ENCODE measurements at places on chromosomes 16 and 17.

- no peak for DNase-seq
Observed at GRCh38 chr16:28218109-28218508, 6.3 kb upstream of the XPO6 start.

DNA sequence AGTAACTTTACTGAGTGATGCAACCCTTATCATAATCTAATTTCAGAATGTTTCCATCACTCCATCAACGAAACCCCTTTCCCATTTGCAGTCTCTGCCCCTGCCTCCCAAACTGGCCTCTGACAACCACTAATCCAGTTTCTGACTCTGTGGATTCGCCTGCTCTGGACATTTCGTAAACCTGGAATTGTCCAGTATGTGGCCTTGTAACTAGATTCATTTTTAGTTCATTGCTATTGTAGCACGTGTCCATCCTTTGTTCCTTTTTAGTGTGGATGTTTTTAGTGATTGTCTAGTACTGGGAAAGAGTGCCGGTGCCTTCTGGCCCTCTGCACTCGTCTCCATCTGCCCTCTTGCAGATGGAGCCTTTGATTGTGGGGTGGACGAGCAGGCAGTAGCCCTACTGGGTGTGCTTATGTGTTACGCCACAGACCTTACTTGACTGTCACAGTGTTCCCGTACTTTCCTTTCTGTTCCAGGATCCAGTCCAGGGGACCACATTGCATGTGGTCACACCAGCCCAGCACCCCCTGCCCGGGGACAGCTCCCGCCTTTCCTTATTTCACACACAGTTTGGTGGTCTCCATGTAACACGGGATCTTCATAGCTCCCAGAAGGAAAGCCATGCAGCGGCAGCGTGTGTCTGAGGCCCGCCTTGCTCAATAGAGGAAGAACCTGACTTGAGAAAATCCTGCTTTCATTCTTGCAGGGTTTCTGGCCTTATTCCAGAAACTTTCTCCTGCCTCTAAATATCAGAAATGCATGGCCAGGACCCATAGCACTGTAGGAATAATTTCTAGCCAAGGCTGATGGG is 8.8 kb downstream of the KIAA0513 start:
- DNase-seq, result no peak

DNA sequence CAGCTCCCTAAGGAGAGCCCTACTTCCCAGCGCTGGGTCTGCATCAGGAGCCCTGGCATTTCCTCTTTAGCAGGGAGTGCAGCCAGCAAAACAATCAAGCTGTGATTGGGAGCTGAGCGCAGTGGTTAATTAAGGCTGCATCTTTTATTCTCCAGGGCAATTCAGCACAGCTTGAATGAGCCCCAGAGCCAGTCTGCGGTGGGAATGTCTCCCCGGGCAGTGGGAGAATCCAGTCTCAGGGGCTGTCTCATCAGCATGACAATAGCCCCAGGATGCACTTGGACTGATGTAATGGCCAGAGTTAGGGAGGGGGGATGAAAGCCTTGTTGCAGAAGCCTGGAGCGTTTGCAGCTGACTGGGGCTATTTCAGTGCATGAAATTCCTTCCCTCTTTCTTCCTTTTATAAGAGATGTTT is 292.6 kb upstream of the SOX9 start:
- DNase-seq, result peak; percentile 97

- DNase-seq, result no peak
Observed at GRCh38 chr17:35129973-35130351, 8.5 kb downstream of the FNDC8 start.

DNA sequence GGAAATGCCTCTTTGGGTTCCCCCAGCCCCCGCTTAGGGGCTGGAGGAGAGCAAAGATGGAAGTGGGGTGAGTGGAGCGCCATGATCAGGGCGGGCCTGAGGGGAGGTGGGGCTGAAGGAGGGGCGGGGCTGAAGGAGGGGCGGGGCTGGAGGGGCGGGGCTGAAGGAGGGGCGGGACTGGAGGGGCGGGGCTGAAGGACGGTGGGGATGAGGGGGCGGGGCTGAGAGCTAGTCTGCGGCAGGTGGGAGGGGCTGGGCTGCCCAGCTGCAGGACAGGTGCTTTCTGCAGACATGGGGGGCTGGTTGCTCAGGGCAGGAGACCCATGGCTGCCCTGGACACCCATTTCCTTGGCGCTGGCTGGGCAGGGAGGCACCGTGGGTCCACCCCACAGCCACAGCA is 39.1 kb upstream of the PABPN1L start:
- no peak for DNase-seq

GRCh38 chr16:8568231-8568617 is 22.1 kb downstream of the TMEM114 start:
- DNase-seq, result no peak

GRCh38 chr17:74018115-74018514 is 185.4 kb upstream of the RPL38 start:
- DNase-seq, result no peak

- DNase-seq, result no peak
Observed at GRCh38 chr16:74113545-74113944, 183.1 kb upstream of the PSMD7 start.

DNA sequence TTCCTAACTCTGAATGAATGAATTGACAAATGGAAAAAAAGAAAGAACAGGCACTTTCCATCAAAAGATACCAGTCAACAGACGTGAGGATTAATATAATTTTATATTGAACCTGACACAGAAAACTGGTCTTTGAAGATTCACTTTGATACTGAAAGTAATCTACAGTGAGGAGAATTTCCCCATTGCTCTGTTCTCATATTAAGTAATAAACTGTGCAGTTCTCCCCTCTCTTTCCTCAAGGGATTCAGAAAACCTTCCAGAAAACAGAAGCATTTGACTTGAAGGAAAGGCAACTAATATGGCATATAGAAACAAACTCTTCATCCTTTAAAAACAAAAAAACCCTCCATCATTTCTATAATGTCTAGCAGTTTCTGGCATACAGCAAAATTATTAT is 2.2 kb downstream of the TEX2 start:
- no peak for DNase-seq

- DNase-seq, result no peak
Observed at GRCh38 chr16:67653789-67654402, 6.2 kb downstream of the ACD start.

DNA sequence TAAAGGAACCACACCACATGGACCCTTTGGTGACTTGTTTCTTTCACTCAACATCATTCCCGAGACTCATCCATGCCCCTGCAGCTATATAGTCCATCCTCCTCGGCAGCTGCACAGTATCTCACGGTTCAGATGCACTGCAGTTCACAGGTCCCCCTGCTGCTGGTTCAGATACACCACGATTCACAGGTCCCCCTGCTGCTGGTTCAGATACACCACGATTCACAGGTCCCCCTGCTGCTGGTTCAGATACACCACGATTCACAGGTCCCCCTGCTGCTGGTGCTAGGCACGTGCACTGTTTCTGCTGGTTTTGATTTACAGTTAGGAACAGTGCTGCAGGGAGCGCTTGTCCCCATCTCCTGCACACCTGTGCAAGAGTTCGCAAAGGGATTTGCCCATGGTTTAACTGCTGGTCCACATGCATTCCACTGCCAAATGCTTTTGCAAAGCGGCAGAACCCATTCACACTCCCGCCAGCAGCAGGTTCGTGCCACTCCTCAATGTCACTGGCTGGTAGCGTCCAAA is 3.8 kb downstream of the HSDL1 start:
- no peak for DNase-seq

DNA sequence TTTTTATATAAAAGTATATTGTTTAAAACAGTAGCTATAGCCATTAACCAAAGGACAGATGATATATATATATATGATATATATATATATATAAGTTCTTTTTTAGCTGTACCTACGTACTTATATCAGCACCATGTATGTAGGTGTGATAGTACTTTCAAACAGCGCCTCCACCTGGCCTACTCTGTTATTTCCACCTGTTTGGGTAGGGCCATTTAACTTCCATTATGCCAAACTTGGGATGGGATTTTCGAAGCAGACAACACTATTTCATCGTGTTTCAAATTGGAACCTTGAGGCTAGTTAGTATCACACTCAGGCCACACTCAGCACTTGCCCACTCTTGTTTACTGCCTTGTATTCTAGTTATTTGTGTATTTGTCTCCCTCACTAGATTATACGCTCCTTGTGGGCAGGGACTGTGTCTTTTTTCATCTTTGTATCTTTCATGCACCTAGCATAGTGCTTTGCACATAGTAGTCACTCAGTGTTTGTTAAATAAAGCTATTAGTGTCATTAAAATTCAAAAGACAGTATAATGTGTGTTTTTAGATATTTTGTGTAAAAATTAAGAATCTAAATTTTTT is 11.8 kb upstream of the CLTC start:
- no peak for DNase-seq

GRCh38 chr17:65902831-65903522 is 289.0 kb downstream of the CEP112 start:
- peak; percentile 84 for DNase-seq

DNA sequence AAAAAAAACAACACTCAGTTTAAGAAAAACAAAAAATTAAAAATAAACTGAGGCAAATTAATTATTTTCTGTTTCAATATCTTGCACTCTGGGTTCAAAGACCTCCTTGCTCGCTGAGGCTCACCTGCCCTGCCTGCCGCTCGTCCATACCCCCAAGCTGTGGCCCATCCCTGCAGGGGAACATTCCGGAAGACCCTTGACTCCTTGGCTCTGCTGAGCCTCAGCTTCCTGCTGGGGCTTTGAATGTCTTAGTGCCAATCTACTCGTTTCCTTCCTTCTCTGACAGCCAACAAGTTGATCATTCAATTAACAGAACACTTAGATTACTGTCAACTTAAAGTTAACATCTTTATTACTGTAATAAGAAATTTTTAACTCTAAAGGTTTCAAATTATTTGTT is 24.3 kb downstream of the G6PC1 start:
- no peak for DNase-seq

DNA sequence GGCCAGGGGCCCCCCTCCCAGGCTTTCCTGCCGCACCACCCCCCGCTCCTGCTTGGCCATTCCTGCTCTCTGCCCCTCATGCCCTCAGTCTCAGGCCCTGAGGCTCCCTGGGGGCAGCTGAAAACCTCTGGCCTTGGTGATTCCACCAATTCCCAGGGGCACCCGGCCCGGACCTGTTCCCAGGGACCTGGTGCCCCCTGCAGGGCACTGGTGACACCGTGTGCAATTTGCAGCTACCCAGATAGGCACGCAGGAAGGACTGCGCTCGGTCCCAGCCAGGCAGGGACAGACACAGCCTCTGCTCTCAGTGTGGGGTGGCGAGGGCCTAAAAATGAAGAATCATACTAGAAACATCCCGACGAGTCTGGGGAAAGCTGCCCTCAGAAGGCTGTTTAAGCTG is 13.4 kb downstream of the WFDC1 start:
- DNase-seq, result no peak

DNA sequence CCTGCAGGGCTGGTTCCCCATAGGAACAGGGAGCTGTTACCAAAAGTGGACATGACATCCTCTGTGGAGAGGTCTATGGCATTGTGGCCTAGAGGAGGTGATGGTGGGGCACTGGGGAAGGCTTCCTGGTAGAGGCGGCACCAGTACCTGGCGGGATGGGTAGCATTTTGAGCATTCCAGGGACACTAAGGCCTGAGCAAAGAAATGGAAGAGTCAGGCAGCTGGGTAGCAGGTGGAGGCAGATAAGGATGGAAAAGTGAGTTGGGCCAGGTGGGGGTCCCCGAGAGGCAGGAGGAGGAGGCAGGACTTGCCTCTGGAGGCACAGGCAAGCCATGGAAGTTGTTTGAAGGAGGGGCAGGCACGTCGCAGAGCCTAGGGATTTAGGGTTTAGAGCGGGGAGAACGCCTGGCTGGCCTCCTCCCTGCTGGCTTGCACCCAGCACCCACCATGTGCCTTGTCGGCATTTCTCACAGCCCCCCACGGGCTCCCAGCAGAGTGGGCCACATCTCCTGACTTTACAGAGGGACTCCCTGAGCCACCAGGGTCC is 5.1 kb upstream of the ADCY7 start:
- DNase-seq, result no peak

DNA sequence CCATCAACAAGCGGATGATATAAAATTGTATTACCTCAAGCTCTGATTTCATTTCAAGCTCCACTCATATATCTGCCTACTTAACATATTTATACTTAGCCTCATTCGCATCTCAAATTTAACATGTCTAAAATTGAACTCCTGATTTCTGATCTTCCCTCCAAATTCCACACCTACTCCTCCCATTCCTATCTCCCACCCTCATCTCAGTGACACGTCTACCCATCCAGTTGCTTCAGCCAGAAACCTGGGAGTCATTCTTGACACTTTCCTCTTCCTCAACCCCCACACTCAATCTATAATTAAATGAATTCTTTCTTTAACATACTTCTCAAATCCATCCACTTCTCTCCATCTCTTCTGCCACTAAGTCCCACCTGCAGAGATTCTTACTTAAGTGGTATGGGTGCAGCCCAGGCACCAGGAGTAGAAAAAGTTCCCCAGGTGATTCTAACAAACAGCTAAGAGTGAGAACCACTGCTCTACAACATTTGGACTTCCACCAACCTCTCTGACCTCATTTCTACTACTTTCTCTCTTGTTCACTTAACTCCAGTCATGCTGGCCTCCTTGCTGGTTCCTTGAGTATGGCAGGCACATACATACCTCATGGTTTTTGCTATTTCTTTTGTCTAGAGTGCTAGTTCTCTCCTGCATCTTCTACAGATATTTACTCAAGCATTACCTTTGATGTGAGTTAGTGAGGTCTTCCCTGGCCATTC is 18.1 kb downstream of the SPOP start:
- no peak for DNase-seq

- DNase-seq, result no peak
Observed at GRCh38 chr16:47247690-47248089, 103.9 kb upstream of the NETO2 start.

DNA sequence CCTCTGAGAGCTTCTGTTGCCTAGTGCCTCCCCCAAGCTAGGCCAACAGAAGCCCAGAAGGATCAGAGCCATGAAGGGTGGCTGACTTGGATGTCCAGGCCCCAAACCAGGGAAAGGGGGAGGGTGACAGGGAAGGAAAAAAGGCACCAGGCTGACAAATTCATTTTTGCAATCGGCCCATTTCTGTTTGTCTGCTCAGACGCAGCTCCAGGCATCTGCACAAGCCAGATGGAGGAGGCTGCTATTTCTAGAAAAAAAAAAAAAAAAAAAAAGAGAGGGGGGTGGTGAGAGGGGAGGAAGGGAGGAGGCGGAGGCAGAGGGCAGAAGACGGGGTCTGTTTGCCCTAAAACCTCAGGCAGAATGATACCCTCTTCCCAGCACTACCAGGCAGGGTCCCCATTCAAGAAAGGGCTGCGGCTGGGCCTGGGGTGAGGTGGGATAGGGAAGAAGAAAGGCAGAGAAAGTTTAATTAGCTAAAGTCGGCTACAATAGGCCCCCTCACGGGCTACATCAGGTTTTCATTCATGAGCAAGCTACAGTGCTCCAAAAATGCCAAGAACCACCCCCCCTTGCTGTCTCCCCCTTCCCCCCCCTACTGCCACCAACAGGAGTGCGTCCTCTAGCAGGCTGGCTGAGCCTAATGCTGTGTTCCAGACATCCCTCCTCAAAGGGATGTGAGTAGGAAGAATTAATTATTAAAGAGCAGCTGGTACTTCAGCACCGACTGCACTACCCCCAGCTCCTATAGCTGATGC is 2.4 kb downstream of the HDAC5 start:
- DNase-seq, result no peak

DNA sequence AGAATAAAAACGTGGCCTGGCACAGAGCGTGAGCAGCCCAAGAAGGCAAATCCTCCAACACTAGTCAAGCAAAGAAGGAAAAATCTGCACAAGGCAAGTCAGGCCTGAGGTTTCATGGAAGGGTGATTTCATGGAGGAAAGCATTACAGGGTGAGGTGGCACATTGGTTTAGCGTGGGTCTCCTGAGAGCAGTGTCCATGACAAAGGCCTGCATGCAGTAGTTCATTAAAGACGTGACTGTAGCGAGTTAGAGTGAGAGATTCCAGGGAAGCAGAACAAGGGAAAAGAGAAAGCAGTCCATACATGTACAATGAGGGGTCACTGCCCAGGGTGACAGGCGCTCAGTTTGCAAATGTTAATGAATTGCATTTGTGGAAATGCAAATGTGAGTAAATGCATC is 285.0 kb upstream of the ERCC4 start:
- no peak for DNase-seq

All from COR-L47 (cell line).